Dorsolateral prefrontal cortex (tissue), 122 donors: ENCODE measurements at places on chromosomes 4 and X.

DNA sequence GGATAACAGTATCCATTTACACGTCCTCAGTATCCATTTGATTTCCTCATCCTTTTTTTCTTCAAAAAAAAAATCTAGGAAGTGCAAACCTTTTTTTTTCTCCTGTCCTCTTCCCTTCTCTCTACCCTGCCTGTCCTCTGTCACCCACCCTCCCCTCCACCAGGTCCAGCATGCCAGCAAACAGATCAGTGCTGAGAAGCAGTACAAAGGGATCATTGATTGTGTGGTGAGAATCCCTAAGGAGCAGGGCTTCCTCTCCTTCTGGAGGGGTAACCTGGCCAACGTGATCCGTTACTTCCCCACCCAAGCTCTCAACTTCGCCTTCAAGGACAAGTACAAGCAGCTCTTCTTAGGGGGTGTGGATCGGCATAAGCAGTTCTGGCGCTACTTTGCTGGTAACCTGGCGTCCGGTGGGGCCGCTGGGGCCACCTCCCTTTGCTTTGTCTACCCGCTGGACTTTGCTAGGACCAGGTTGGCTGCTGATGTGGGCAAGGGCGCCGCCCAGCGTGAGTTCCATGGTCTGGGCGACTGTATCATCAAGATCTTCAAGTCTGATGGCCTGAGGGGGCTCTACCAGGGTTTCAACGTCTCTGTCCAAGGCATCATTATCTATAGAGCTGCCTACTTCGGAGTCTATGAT is 1.7 kb downstream of the SLC25A4 start:
- DNase-seq = no peak

DNA sequence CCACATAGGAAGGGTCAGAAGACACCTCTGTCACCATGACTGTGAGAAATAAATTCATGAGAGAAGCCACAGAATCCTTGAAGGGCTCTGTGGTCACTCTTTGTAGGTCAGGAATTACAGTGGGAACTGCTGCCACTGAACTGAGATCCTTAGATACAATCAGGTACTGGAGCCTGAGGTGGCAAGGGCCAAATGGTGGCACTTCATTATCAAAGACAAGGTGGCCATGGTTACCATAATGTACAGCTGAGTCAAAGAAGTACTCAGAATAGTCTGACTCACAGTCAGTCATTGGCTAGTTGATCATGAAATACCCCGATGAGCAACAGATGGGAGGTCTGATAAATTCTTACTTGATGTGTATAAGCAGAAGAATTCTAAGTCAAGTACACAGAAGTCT is 131.9 kb downstream of the RTL3 start:
- DNase-seq = no peak

GRCh38 chrX:8310409-8310808 is 139.3 kb upstream of the VCX2 start:
- no peak for DNase-seq

DNA sequence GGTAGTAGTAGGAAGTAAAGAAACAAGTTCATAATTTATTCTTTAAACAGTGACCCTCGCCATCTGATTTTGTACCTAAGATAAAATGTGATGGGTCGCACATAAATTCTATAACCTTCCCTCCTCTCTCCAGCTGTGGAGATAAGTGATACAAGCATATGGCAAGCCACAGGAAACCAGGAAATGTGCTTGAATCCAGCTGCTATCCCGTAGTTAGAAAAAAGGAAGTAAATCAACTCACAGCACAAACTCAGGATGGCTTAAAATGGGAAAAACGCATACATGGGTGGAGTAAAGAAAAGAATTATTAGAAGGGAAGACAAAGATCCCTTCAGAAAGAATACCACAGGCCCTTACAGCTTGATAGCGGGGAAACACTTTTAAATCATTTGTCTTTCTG is 78.2 kb downstream of the ZNF827 start:
- no peak for DNase-seq

- DNase-seq = peak; percentile 51
These were observed 811 bp downstream of the ANKRD50 start for GRCh38 chr4:124711471-124712371.

GRCh38 chr4:86036736-86037135 is 323.1 kb downstream of the MAPK10 start:
- DNase-seq = no peak

DNA sequence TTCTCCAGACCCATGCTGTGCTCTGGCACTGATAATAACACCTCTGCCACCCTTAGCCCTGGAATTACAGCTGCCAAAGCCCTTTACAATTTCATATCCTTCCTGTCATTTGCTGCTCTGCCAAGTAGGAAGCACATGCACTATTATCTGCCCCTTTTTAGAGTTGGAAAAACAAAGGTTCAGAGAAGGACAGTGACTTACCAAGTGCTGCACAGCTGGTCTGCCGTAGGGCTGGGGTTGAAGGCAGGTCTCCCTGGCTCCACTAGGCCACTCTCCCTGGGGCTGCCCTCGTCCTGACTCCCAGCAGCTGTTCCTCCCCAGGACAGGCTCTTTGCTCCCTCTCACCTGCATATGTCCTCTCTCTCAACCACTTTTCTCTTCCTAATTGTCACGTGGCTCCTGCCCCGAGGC is 73.4 kb downstream of the ANAPC4 start:
- DNase-seq = no peak

DNA sequence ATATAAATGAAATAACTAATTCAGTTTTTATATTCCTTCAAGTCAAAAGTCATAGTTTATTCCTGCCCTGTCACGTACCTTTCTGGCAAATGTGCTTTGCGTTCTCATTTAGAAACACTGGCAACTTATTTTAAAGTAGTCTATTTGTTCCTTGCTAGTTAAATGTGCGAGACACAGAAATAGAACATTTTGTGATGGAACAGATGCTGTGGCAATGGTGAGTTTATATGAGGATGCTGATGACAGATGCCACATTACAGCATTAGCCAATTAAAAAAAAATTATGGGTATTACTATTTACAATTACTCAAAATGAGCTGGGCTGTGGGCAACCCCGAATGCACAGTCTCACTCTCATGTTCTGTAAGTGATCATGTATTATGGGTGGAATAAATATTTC is 26.1 kb upstream of the EPHA5 start:
- DNase-seq = no peak

- no peak for DNase-seq
These were observed 318.6 kb upstream of the BMP3 start for GRCh38 chr4:80711956-80712355.

DNA sequence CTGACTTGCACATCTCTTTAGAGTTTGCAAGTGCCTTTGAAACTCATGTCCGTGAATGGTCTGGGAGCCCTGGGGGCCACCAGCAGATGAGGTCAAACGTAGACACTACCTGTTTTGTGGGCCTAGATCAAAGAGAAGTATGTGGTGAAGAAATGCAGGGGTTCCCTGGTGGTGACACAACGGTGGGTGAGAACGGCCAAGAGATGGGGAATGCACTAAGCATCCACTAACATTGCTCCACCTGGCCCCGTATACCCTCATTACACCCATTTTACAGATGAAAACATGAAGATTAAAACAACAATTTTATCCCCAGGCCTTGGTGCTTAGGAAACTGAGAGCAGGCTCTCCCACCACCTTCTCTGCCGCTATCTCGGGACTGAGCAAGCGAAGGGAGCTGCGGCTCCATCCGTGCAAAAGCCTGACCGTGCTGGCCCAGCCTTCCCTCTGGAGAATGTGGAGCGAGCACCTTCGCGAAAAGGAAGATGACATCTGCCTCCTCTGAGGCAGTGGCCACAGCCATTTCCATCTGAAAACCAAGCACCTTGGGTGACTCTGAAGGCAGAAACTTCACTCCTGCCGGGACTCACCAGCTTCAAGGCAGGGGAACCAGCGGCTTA is 91.9 kb downstream of the EVC2 start:
- DNase-seq = no peak

DNA sequence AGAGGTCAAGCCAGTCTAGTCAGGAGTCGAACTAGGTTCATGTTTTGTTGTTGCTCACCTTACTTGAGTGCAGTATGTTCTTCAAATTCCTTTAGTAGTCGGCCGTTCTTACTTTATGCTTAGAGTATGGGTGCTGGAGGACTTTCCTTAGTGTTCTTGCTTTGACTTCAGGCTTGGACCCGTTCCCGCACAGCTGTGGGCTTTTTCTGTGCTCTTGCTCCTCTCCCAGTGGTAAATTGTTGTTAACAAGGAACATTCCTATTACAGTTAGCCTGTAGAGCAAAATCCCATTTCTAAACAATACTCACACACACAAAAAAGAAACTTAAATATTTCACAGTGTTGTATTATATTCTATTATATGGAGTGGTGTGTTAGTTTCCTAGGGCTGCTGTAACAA is 113.5 kb downstream of the RAP1GDS1 start:
- peak; percentile 59 for DNase-seq

- DNase-seq = no peak
These were observed 60.5 kb upstream of the ENPEP start for GRCh38 chr4:110415478-110415877.

DNA sequence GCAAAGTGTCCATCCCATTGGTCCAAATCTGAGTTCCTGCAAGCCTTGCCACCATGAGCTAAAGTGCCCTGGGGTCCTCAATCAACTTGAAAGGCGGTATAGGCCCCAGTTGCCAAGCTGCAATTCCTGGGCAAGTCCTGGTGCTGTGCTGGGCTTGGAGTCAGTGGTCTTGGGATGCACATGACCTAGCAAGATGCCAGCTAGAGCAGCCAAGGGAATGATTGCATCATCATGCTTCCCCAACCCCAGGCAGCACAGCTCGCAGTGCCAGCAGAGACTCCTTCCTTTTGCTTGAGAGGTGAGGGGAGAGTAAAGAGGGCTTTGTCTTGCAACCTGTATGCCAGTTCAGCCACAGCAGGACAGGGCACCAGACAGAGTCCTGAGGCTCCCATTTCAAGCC is 50.5 kb downstream of the KCNIP4 start:
- DNase-seq = no peak

DNA sequence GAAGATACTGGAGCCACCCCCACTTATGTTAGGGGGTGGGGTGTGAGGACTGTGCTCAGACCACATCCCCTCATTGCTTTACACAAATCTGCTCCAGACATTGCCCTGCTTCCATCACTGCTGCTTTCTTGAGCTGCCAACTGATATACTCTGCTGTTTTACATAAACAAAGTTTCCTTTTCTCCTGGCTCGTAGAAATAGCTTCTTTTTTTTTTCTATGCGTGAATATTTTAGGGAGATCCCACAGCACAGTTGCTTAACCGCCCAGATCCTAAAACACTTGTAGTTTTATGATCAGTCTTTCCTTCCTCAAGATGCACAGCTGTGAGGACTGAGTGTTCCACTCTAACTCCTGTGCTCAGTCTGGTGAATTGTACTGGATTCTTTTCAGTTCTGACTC is 768.4 kb downstream of the PCDH18 start:
- no peak for DNase-seq

- DNase-seq = no peak
These were observed 1115.4 kb downstream of the STPG2 start for GRCh38 chr4:97027728-97028410.

- DNase-seq = no peak
These were observed 7.6 kb upstream of the TLR2 start for GRCh38 chr4:153676486-153676885.

- DNase-seq = no peak
These were observed 34.5 kb downstream of the PRPS1 start for GRCh38 chrX:107662824-107663223.

DNA sequence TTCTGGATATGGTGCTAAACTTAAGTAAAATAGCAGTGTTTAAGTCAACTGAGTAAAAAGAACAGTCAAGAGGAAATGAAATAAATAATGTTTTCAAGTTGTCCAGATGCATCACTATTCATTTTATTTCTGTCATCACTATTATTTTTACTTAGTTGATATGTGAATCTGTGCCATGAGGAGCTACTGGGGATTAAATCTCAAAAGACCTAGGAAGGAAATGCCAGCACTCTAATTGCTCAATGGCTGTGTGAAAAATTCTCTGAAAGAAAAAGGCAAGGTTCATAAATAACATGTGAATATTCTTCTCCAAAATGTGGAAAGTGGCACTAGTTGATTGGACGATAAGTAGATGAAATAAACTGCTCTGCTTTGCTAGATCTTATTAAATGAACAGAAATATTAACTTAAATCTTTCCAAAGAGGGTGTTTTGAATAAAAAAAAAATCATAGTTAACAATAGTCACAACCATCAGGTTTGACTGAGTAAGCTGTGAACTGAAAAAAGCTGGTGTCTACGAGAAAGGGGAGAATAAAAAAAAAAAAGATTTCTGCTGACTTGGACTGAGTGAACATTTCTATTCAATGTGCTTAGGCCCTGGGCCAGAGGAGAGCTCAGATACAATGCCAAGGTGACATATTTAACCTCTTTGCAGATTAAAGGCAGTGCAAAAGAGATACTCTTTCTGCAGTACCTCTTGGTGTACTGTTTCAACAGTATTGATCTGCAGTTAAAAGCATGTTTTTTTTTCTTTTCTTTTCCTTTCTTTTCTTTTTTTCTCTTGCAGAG is 1.6 kb downstream of the SPARCL1 start:
- DNase-seq = no peak

DNA sequence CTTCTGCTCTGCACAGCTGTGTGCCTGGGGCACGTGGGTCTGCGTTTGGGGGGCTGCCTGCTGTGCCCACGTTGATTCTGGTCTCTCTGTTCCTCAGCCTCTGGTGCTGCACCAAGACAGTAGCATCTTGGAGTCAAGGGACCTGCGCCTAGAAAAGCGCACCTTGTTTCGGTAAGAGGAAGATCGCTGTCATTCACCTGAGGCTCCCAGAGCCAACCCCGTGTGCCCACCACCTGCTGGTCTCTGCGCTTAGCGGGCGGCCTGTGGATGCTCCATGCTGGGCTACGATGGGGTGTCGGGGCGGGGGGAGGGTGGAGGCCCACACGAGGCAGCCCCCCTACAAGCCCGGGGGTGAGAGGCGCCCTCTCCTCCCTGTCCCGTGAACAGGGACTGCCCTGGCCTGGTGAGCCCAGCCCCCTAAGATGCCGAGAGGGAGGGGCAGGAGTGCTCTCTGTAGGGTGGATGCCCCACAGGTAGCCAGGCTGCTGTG is 18.9 kb upstream of the HGFAC start:
- no peak for DNase-seq

- DNase-seq = no peak
These were observed 113.2 kb upstream of the SPRY1 start for GRCh38 chr4:123283371-123283895.

DNA sequence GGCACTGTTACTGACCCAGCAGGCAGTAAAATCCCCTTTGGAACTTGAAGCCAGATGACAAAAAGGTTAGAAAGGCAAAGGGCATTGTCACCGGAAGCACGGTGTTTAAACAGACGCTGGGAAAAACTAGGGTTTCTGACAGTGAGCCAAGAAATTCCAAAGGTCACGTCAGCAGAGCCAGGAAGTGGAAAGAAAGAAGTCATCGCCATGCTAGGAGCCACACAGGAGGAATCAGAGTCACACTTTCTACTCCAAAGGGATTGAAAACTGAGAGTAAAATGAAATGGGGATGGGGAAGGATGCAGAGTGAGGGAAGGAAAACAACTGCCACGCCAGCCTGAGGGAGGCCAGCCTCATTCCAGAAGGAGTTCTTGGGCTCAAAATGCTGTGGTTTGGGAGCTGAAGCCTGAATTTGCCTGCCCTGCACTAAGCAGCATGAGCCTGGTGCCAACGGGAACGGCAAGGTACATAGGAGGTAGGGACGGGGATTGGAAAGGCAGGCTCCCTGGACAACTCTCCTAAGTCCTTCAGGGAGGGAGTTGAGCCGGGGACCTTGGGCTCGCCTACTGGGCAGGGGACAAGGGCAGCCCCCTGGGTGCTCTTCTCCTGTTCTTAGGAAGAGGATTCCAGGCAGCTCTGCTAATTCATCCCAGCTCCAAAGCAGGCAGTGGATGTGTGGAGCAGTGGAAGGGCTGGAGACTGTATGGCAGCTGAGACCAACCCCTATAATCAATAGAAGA is 66.8 kb downstream of the SOWAHB start:
- no peak for DNase-seq

GRCh38 chr4:76058888-76059426 is 15.6 kb upstream of the ART3 start:
- no peak for DNase-seq

- DNase-seq = no peak
These were observed 178.6 kb upstream of the JADE1 start for GRCh38 chr4:128630871-128631270.
